Fibroblast of skin of scalp (primary cell): ENCODE measurements at places on chromosomes 16 and 17.

DNA sequence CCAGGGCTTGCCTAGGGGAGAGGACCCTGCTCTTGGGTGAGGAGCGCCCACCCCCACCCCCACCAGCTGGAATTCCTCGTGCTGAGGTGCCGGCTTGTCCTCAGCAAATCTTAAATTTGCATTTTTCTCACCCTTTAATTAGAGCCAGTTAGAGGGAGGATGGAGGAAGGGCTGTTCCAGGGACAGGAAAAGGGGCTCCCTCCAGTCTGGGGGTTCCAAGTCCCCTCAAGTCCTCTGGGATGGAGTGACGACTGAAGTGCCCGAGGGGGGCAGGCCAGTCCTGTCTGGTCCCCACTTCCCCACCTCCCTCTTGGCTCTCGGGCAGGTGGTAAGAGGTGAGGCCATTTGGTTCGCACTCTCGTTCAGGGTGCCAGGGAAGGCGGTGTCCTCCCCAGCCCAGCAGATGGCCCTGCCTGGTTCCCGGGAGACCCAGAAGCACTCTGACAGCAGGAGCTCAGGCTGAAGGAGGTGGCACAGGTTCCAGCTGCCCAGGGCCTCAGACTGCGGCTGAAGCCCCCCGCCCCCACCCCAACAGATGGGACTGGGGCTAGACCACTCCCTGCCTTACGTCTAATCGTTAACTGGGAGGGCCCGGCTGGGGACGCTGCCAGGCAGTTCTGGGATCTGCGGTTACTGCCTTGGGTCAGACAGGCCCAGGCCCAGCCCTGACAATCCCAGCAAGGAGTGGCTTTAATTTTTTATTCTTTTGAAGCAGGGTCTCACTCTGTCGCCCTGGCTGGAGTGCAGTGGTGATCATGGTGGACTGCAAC is 2.2 kb downstream of the RAB26 start:
- DNase-seq, result peak; percentile 29

DNA sequence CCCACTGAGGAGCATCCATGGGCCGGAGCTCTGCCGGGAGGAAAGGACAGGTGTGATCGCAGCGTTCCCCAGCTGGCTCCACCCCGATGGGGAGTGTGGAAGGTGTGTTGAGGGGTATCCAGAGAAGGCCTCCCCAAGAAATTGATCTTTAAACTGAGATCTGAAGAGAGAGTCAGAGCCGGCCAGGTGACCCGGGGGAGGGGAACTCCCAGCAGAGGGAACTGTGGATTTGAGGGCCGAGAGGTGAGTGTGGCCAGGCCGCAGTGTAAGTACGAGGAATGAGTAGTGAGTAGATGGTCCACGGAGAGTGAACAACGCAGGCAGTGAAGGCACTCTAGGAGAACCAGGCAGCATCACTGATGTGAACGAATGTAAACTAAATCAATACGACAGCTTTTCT is 80.2 kb downstream of the RPTOR start:
- no peak for DNase-seq

- DNase-seq, result no peak
These were observed 441 bp downstream of the VASN start for GRCh38 chr16:4372001-4372577.

GRCh38 chr16:24308200-24308599 is 52.1 kb downstream of the CACNG3 start:
- DNase-seq, result no peak

GRCh38 chr17:71941920-71942319 is 178.9 kb upstream of the SOX9 start:
- no peak for DNase-seq

- DNase-seq, result no peak
These were observed 17.9 kb upstream of the CBX4 start for GRCh38 chr17:79857095-79857494.

DNA sequence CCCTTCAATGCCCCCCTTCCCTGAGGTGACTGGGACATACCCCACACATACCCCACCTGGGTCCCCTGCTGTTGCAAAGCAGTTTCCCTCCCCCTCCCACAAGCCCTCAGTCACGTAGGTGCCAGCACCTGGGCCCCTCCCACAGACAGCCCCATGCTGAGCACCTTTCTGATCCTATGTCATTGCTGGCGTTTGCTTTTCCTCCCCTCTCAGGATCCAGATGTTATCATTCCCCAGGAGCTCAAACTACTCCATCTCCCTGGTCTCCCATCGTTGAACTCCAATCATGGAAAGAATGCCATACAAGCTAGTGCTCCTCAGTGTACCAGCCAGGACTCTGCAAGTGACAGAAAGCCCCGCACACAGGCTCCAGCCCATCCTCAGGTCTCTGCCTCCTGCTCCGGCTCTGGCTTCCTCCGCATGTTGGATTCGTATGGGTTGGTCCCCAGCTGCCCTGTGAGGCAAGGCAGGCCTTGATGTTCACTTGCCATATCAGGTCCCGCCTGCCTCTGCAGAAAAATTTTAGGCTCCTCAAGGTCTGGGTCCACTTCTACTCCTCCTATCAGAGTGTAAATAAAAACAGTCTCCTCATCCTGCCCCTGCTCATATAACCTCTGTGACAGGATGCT is 31.4 kb upstream of the MED9 start:
- no peak for DNase-seq

DNA sequence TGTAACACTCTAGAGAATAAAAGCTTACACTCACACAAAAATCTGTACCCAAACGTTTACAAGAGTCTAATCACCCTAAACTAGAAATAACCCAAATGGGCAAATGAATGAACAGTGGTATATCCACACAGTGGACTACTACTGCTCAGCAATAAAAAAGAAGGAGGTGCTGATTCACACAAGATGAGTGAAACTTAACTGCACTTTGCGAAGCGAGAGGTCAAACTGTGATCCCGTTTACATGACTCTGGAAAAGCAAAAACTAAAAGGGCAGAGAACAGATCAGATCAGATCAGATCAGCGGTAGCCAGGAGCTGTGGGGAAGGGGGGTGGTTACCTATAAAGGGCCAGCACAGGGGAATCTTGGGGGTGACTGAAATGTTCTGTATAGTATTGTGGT is 113.4 kb downstream of the TRIM37 start:
- no peak for DNase-seq

DNA sequence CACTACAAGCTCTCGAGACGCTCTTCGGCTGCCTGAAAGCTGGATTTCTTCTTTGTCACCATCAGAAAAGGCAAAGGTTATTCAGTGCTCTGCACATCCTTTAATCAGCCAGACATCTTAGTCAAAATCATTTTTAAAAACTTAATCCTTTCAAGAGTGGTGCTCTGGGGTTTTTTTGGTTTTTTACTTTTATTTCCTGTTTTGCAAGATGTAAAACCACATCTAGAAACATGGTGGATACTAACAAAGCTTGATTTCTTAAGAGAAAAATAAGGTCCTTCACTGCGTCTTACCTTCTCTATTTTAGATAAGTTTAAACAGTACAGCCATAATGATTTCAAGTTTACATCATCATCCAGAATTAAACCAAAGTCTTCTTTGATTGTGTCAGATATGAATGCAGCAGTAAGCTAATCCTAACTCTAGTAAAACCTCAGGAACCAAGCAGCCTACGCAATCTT is 6.3 kb downstream of the ANKRD11 start:
- DNase-seq, result no peak

DNA sequence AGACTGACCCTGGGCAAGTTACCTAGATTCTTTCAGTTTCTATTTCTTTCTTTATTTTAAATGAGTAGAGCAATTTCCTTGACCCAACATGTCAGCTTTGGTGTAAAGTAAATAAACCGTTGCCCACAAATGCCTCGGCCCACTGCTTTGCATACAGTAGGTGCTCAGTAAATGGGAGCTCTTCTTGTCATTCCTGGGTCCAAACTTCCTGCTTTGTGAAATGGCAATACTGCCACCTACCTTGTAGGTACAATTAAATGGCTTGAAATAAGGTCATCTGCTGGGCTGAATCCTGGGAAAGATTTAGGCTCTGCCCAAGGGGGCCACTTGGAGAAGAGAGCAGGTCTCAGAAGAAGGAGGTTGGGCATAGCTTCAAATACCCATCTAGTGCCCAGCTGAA is 253.0 kb downstream of the HS3ST3B1 start:
- no peak for DNase-seq

DNA sequence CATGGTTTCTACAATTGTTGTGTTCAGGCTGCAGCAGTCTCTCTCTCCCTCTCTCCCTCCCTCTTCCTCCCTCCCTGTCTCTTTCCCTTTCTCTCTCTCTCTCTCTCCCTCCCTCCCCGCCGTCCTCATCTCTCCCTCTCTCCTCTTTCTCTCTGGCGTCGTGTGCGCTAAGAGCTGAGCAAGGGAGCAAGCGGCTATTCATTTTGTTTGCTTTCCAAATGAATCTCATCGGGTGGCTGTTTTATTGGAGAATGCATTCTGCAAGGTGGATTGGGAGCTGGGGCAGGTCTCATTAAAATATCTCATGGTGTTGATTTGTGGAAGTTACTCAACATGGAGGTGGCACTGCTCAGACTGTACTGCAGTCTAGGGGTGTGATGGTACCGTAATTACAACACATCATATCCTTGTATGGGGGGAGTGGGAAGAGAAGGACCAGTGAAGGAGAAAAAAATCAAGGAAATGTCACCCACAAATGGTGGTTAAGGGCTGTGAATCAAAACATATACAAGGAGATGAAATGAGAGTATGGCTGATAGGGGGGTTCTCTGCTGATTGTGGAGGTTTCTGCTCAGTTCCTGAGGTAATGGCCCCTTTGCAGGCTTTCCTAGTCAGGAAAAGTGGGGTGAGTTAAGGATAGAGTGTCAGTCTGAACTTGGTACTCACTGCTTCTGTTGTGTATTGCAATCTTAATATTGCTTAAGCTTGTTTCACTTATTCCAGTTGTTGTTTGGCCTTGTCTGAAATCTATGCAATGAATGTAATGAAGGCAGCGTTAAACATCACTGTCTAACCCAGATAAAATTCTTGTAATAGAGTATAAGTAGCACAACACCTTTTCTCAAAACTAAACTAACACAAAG is 2.7 kb downstream of the MSL1 start:
- DNase-seq, result no peak

GRCh38 chr17:3527896-3528295 is 29.7 kb downstream of the TRPV3 start:
- no peak for DNase-seq

DNA sequence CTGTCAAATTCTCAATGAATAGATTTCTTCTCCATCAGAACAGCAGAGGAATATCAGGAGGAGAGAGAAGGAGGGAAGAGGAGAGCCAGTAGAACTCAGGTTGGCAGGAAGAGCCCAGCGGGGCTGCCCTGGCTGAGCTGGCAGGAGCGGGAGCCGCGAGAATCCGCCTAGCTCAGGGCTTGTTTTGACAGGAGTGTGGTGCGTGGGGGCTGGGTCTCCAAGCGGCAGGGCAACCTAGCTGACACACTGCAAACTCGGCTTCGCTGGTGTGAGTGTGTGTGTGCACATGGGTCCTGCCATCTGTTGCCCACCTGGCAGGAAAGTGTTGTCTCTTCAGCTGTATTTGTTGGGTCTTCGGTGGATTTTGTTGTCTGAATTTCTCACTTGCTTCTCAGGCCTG is 27.9 kb upstream of the BCAR1 start:
- DNase-seq, result no peak

DNA sequence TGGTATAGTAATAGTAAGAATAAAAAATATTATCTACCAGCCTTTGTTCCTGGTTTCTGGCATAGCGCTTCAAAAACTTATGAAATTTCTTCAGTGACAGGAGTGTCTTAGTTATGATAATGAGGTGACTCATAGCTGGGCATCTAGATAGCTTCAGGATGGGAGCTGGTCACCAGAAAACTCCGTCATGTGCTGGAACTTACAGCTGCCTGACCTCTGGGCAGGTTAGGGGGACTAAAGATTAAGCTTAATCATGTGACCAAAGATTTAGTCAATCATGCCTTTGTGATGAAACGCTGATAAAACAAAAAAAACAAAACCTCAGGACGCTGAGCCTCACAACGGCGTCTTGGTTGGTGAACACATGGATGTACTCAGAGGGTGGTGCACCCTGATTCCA is 154.2 kb downstream of the MYO1D start:
- no peak for DNase-seq

DNA sequence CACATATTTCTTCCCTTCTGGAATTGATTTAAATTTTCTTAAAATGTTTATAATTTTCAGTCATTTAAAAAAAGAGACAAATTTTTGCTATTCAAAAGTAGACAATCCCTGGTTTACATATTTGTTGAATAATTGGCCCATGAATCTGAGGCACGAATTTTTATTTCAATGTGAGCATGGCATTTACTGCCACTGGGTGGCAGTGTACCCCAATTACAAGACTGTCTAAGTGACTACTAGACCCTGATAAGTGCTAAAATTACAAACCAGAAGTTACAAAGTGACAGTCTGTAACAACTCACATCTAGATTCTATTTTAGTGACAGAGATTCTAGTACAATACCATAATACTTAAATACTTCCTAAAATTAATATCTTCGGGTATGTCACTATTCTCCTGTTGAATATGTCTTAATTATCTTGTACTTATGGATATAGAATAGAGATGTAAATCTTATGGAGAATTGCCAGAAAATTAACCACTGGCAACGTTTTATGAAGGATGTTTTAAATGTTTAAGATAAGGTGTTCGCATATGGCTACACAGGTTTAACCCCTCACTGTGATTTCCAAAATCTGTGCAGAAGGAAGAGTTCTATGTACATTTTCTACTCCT is 235.8 kb downstream of the MAP2K4 start:
- peak; percentile 80 for DNase-seq

- DNase-seq, result no peak
These were observed 101.4 kb upstream of the HLF start for GRCh38 chr17:55163408-55163807.

GRCh38 chr17:33228548-33228947 is 64.5 kb downstream of the ASIC2 start:
- no peak for DNase-seq

DNA sequence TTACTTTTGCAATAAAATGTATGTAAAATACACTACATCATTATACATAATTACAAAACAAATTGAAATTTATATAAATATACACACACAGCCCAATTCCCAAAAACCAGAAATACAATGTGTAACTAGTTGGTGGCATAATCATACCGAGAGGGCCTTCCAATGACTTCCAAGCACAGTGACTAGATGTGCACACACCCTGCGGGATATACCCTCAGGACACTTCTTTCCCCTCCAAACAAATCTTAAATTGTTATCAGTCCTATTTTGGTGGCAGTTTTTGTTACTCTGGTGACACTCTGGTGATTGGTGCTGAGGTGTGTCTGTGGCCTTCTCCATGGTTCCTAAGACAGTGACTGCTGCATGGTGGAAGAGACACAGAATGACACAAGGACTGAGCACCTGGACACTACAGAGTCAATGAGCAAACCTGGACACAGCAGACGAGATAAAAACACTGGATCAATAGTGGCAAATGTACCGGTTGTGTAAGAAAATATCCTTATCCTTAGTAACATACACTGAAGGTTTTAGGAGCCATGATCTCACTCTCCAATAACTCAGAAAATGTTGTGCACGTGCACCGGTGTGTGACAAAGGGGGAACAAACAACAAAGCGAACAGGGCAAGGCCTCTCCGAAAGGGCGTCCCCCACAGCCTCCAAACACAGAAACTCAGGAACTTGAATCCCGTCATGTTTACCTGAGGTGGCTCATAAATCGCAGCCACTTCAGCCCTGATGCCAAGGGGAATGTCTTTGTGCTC is 32.9 kb downstream of the NPLOC4 start:
- DNase-seq, result no peak

- peak; percentile 15 for DNase-seq
These were observed 63.4 kb downstream of the KLHDC4 start for GRCh38 chr16:87702325-87702811.
